ENCODE measurements at places on chromosomes 11 and 22. TPM values are rescaled to one million over a fixed set of nuclear protein-coding genes. Genes with fewer than 3 reads are reported as not detected.

Gene ISX
- total RNA-seq = not detected

Gene RIMBP3B
- total RNA-seq = 0.54 TPM

GRCh38 chr22:25134451-25134850 lies 65.2 kb upstream of the CRYBB3 start:
- no peak for DNase-seq

DNA sequence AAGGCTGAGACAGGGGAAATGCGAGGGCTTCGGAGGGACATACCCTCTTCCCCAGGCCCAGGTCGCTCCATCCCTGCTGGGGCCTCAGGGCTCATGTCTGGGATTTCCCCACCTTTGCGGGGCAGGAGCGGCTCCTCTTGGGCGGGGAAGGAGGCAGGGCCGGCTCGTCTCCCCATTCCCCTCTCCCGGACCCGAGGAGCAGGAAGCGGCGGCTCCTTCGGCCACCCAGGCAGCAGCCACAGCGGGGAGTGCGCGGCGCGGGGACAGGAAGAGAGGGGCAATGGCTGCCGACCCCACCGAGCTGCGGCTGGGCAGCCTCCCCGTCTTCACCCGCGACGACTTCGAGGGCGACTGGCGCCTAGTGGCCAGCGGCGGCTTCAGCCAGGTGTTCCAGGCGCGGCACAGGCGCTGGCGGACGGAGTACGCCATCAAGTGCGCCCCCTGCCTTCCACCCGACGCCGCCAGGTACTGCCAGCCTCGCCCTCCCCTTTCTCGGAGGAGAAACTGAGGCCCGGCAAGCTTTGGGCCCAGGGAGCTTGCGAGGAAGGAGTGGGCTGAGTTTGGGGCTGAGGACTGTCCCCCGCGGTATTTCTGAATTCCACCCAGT lies at the start of gene ANKK1:
Gene ANKK1 (plus strand): TSS at position 175 of the 607 bp plus-strand sequence. CDS start 106 bp downstream, at position 281.
- DNase-seq = no peak

DNA sequence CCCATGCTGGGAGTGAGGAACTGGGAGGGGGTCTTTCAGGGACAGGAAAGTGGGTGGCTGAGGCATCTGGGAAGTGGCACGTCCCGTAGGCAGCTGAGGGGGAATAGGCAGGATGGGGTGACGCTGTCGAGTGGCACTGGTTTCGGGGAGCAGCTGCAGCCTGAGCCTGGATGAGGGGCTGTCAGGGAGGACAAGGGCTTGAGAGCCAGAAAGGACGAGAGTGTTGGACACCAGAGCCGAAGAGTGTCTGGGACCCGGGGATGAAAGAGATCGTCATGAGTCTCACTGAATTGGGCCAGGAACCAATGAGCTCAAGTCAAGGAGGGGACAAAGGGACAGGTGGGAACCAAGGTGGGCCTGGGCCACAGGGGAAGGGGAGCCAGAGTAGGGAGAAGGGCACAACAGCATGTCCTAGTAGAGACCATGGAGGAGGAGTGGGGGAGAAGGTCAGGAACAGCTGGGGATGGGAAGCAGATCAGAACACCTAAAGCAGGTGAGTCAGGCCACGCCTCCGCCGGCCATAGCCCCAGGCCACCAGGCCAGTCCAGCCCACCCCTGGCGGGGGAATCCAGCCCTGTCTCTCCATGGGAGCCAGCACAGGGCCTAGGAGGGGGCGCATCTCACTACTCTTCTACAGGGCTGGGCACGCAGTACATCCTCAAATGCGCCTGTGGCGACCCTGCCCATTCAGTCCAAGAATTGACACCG lies 4.2 kb downstream of the RAB3IL1 start:
- no peak for DNase-seq

DNA sequence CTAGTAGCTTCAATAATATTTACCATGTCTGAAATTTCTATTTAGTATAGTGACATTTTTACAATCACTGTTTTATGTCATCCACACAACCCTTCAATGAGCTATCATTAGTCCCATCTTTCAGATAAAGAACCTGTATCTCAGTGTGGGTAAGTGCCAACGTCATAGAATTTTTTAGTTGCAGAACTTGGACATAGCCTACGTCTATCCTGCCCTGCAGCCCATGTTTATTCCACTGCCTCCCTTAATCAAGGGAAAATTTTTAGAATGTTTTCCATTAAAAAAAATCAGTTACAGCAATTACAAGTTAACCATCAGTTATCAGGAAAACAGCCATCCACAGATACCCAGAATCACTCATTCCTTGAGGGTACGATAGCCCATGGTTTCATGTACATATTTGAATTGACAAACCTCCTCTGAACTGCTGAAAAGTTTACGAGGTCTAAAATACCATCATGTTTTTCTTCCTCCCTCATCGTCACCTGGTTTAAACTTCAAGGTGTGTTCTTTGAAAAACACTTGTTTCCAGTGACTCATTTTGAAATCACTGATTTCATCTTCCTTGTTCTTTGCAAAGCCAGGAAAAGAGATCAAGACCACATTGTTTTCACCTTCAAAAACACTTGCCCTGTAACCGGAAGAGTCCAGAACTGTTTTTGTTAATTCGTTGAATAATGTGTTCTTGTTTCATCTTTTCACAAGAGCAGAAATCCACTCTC lies 100.9 kb downstream of the FAM76B start:
- DNase-seq = no peak

DNA sequence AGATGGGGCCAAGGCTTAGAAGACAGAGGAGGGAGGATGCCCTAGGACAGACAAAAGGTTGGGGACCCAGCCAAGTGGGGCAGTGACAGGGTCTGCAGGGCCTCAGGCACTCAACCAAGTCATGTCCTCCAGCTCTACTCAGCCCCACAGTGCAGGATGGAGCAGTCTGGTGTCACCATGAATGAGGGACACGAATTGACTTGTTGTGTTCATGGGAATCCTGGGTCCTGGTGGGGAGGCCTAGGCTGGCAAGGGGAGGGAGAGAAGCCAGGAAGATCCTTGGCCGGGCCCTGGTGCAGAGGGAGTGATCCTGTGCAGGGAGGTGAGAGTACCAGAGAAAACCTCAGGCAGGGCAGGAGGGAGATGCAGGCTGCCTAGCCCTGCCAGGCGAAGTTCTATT lies 12.0 kb downstream of the P2RY6 start:
- no peak for DNase-seq

DNA sequence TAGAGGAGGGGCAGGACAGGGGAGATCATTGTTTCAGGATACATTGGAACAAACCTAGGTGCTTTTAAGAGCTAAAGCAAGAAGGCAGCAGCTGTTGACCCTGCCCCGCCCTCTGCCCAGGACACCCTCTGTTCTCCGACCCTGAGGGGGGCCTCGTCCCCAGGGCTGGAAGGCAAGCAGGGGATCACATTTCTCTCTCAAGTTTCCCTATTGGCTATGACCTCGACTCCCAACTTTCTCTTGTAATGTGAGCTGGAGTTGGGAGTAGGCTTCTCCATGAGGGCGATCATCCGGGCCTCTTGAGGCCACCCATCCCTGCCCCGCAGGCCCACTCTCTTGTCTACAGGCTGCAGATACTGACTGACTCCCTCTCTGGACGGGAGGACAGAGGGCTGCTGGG lies 37.7 kb downstream of the DSCAML1 start:
- no peak for DNase-seq

DNA sequence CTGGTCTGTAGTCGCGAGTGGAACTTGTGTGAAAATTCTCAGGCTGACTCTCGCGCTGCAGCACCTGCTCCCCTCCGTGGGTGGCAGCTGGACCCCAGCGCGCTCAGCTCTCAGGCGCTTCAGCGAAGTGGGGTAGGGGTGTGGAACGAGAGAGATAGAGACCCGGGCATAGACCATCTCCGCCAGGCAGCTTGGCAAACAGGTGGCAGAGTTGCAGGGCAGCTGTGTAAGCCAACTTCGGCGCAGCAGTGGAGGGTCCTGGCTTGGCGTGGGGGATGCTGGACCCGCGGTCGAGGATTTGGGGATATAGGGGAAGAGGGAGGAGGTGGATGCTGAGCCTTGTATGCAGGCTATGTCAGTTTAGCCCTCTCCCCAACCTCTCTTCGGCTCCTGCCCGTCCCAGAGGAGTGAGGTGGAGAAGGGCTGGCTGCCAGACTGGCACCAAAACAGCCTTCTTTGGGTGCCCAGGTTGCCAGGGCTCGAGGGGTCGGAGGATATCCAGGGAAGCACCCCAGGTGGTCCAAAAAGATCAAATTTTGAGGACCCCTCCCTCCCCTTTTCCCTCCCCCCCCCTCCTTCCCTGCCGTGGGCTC lies 746 bp upstream of the CALCB start:
- no peak for DNase-seq

GRCh38 chr11:132410383-132410782 lies 1040.0 kb downstream of the NTM start:
- DNase-seq = no peak

DNA sequence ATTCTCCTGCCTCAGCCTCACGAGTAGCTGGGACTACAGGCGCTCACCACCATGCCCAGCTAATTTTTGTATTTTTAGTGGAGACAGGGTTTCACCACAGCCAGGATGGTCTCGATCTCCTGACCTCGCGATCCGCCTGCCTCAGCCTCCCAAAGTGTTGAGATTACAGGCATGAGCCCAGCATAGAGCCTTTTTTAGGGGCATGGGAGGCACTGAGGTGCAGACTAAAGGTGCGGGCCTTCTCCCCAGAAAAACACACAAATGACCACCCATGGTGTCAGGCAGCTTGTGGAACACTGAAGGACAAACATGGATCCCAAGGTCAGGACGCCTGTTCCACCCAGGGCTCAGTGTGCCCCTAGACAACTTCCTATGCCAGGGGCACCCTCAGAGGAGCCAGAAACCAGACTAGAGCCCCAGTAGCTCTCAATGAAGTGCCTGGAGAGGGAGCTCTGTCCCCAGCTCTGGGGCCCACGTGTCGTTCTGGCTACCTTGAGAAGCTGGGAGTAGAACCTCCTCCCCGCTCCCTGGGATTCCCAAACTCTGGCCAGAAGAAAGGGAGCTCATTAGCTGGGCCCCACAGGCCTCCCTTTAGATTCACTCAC lies 21.2 kb upstream of the CD5 start:
- DNase-seq = no peak
